Activated T-helper 1 cell treated with anti-CD3 and anti-CD28 coated beads, Interleukin-12 subunit alpha, Interleukin-12 subunit beta, Interleukin-2, Interleukin-4 antibody, amounts not matched to agents 30 ng/mL and 10 ng/mL and 1 ng/mL, durations not matched to agents 14 hours and 24 hours and 36 hours (primary cell): ENCODE measurements at places on chromosomes 2 and 18.

- no peaks in the 10 kb centered on the region for H3K4me1 ChIP-seq
- H3K27me3 ChIP-seq, result peaks cover 7% of the 10 kb centered on the region
- no peak overlapping the region for H3K27ac ChIP-seq
- no peak overlapping the region for H3K4me3 ChIP-seq
Measured at GRCh38 chr18:74532511-74533025, 1.7 kb upstream of the CNDP1 start.

GRCh38 chr2:181366675-181367175, 90.5 kb upstream of the ITGA4 start:
- no peaks in the 10 kb centered on the region for H3K27me3 ChIP-seq
- no peak overlapping the region for H3K27ac ChIP-seq
- H3K4me1 ChIP-seq, result peaks cover 7% of the 10 kb centered on the region

- H3K4me1 ChIP-seq, result peaks cover 21% of the 10 kb centered on the region
- no peak overlapping the region for H3K4me3 ChIP-seq
- DNase-seq, result no peak
- no peaks in the 10 kb centered on the region for H3K27me3 ChIP-seq
Measured at GRCh38 chr2:47058003-47058931, 96.8 kb downstream of the STPG4 start.

- H3K4me3 ChIP-seq, result no peak overlapping the region
- no peaks in the 10 kb centered on the region for H3K27me3 ChIP-seq
- no peak for DNase-seq
Measured at GRCh38 chr2:32012872-32013271, 2.1 kb upstream of the MEMO1 start.

- H3K4me3 ChIP-seq, result peak overlapping the region; percentile 67
- peaks cover 66% of the 10 kb centered on the region for H3K4me1 ChIP-seq
- H3K27ac ChIP-seq, result peak overlapping the region; percentile 75
- DNase-seq, result no peak
- no peaks in the 10 kb centered on the region for H3K27me3 ChIP-seq
Measured at GRCh38 chr2:127078666-127079270, 28.2 kb downstream of the BIN1 start.

DNA sequence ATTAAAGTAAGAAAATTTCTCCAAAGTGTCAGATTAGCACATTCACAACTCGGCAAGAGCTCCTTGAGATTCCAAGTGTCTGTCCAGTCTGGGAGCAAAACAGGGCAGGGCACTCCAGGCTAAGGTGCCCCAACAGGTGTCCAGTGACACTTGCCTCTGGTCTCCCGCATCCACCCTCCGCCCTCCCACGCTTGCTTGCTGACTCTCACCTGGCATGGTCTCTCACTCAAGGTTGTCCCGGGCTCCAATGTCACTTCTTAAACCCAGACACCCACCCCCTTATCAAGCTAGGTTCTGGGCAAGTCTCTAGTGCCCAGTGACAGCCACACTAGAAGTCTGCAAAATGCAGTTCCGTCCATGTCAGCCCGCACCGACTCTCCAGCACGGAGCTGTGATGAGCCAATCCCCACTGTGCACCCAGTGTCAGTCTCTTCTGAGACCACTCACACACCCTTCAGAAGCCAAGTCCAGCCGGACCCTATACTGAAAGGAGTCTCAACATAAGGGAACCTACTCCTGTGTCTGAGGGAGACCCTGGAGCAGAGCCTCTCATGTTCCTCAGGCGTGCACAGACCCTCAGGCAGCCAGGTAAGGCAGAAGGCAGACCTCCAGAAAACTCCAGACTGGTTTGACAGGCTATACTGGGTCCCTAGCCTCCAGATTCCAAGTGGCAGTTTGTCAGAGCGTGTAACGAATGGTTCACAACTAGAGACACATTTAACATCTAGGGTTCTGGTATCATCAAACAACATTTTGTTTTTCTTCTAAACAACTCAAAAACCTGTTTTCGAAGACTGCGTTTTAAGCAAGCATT, 45.6 kb downstream of the HDLBP start:
- H3K4me1 ChIP-seq, result peaks cover 29% of the 10 kb centered on the region
- DNase-seq, result no peak
- H3K36me3 ChIP-seq, result peaks cover 26% of the 10 kb centered on the region
- no peak overlapping the region for H3K27ac ChIP-seq

- H3K36me3 ChIP-seq, result no peaks in the 10 kb centered on the region
- H3K27ac ChIP-seq, result no peak overlapping the region
- no peak for DNase-seq
- no peaks in the 10 kb centered on the region for H3K27me3 ChIP-seq
Measured at GRCh38 chr18:22668496-22668895, 250.8 kb upstream of the CTAGE1 start.

GRCh38 chr2:198498048-198498447, 693.7 kb downstream of the PLCL1 start:
- no peak overlapping the region for H3K4me3 ChIP-seq
- no peak overlapping the region for H3K27ac ChIP-seq
- H3K27me3 ChIP-seq, result no peaks in the 10 kb centered on the region
- no peaks in the 10 kb centered on the region for H3K36me3 ChIP-seq
- DNase-seq, result no peak

- peaks cover 15% of the 10 kb centered on the region for H3K4me1 ChIP-seq
- peaks cover 3% of the 10 kb centered on the region for H3K36me3 ChIP-seq
- H3K27ac ChIP-seq, result no peak within 1 kb of the TSS
- peaks cover 56% of the 10 kb centered on the region for H3K27me3 ChIP-seq
- DNase-seq, result no peak
Measured at GRCh38 chr2:127220102-127220767, at the start of gene CYP27C1. TSS of gene CYP27C1 (minus strand) at chr2:127220299. CDS start at chr2:127220270, 29 bp downstream.

- H3K27me3 ChIP-seq, result peaks cover 16% of the 10 kb centered on the region
- H3K4me3 ChIP-seq, result no peak overlapping the region
- no peaks in the 10 kb centered on the region for H3K4me1 ChIP-seq
- no peak overlapping the region for H3K27ac ChIP-seq
Measured at GRCh38 chr2:229269146-229269545, 1.9 kb downstream of the PID1 start.

- peak overlapping the region; percentile 81 for H3K4me3 ChIP-seq
- H3K36me3 ChIP-seq, result no peaks in the 10 kb centered on the region
- no peak for DNase-seq
- H3K27ac ChIP-seq, result peak overlapping the region; percentile 69
Measured at GRCh38 chr2:54330926-54331835, 75.2 kb upstream of the TSPYL6 start.
